ENCODE measurements at places on chromosomes 5 and 9.

DNA sequence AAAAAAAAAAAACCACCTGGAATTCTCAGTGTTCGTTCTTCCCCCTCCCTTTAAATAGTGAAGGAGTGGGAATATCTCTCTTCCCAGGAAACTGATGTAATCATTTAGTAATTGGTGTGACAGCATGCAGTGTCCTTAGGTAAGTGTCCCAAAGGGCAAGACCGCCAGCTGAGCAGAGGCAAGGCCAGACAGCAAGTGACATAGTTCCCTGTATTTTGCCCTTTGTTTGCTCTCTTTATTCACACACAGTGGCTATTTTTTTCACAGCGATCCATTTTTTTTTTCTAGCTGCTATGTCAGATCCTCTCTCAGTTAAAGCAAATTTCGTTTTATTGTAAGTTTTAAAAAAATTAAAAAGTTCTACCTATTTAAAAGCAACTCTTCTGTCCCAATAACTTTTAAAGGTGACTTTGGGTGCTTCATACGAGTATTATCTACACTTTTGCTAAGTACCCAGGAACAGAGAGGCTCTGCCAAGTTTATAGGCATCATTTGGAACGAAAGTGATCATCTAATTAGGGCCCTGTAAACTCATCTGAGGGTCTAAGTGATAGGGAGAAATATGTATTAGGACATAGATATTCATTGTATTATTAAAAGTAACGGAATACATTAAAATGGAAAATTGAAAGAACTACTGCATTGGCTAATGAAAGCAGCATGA lies 98.2 kb upstream of the ALDH1A1 start:
- no peak for DNase-seq

DNA sequence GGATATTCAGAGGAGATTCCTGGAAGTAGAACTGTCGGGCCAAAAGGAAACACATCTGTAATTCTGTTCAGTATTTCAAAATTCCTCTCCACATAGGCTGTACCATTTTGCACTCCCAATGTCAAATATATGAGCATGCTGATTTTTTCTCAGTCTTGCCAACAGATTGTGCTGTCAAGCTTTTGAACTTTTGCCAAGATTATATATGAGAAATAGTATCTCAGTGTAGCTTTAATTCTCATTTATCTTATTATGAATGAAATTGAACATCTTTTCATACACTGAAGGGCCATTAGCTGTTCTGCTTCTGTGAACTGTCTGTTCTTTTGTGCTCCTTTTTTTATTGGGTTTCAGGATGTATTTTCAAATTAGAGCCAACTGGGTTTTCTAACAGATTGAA lies 907.1 kb downstream of the MAT2B start:
- no peak for DNase-seq

GRCh38 chr5:132662925-132663770 lies 5.2 kb downstream of the IL13 start:
- no peak for DNase-seq

DNA sequence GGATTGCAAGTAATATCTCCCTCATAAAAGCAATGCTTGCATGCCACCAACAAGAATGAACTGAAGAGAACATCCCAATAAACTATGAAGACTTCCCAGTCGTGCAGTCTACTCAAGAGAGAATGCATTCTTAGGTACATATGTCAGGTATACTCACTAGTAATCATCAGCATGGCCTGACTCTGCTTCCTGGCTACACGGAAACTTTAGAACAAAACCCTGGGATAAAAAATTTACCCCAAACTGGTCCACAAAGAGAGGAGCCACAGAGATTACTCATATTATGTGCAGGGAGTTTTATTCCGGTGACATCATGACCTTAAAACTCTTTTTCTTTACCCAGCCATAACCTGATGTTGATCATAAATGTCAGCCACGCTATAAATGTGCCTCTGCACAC lies 57.5 kb upstream of the PAPPA start:
- no peak for DNase-seq

- no peak for DNase-seq
Measured at GRCh38 chr5:152990649-152991048, 499.8 kb upstream of the GRIA1 start.

- DNase-seq = no peak
Measured at GRCh38 chr5:81942746-81943145, 29.1 kb upstream of the ATG10 start.

GRCh38 chr9:93670208-93671019 lies 94.0 kb downstream of the PHF2 start:
- no peak for DNase-seq

DNA sequence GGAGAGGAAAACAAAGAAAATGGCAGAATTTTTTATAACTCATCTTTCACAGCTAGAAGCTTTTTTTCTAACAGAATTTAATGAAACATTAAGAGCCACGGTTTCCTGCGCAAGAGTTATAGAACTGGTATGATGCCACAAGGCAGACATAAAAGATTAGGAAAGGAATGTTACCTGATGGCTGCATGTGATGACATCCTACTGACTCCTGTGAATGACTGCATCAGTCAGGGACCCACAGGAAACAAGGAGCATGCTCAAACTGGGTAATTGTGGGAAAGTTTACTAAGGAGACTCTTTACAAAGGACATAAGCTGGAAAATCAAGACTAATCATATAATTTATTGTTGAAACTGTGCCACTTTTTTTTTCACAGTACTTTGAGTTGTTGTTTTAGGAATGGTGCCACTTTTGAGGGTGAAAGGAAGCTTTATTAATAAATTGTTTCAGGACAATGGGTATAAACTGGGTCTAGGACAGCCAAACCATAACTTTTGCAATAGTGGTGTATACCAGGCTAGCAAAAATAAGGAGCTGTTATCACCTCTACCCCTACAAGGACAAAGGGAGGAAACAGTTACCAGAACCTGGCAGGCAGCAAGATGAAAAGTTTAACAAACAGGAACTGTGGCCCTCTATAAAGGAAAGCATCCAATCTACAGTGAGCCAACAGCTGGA lies 5.1 kb upstream of the TSLP start:
- DNase-seq = no peak

DNA sequence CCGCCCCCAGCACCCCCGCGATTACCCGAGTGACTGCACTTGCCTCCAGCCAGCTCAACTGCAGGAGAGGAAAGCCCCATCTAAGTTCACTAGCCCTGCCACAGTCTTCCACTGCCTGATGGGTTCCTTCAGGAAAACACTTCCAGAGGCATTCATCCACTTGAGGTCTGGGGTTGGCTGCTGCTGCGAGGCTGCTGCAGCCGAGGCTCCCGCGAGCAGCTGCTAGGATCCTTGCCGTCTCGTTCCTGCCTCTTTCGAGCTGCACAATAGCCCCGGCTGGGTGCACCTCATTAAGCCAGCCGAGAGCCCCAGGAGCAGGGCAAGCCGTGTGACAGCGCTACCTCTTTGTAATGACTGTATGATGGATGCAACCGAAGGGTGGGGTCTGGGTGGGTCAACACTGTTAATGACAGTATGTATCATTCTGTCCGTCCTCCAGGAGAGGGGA lies 24.2 kb upstream of the ELAVL2 start:
- DNase-seq = no peak

DNA sequence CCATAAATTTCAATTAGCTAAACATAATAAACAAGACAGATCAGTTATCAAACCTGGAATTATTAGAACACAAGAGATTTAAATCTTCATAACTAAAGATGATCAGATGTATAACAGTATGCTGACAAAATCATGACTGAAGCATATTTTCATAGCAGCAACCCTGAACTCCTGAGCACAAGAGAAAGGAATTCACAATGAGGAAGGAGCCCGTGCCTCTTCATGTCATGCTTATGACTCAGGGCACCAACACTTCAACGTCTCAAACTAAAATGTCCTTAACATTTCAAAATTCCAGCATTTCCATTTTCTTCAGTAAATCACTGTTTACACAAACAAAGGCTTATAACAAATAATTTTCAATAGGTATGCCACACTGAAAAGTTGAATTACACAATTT lies 6.7 kb downstream of the AP3B1 start:
- DNase-seq = no peak

- DNase-seq = no peak
Measured at GRCh38 chr5:137492331-137492730, 6.8 kb downstream of the SPOCK1 start.
